ENCODE measurements at places on chromosomes 6 and 20.
A peak's percentile ranks its signal among the peaks of the same experiment; 100 is the strongest.

DNA sequence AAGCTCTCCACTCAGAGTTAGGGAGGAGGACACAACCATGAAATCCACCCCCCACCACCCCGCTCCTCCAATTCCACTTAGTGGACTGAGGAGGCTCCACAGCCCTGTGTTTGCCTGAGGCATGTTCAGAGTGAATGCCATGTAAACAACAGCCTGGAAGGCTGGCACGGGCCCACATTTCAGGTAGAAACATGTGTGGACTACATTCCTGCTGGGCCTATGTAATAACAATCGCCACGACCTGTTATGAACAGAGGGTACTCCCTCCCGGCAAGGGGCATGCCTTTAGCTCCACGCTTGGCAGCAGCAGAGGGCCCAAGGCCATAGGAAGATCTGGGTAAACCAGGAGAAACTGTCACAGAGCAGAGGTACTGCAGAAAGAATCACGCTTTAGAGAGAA lies 65.5 kb downstream of the ISM1 start:
- no peak for DNase-seq

GRCh38 chr6:134114918-134115714 lies 62.7 kb upstream of the SLC2A12 start:
- no peak for DNase-seq

GRCh38 chr6:56954403-56955170 lies at the start of gene BEND6:
BEND6 (plus strand) TSS chr6:56955107; CDS start chr6:56981811, 26,704 bp downstream.
- peak; percentile 79 for DNase-seq

DNA sequence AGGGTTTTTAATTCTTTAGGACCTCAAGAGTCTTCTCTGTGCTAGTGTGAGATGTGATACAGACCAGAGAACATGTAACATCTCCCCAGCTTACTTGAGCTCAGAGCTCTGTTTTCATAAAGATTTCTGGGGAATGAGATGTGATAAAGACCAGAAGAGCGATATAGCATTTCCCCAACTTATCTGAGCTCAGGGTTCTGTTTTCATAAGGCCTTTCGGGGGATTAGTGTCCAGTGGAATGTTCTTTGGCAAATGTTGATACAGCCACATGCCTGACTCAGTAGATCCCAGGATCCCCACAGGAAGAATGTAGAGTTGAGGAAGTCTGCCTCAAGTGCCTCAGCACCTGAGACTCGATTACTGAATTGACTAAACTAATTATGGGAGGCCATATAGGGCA lies 18.7 kb upstream of the TOP1 start:
- DNase-seq = no peak

- DNase-seq = no peak
These were observed 699.0 kb downstream of the KHDRBS2 start for GRCh38 chr6:61586934-61587537.

All from NCI-H146 (cell line).